ENCODE measurements at places on chromosomes 11 and 22.

DNA sequence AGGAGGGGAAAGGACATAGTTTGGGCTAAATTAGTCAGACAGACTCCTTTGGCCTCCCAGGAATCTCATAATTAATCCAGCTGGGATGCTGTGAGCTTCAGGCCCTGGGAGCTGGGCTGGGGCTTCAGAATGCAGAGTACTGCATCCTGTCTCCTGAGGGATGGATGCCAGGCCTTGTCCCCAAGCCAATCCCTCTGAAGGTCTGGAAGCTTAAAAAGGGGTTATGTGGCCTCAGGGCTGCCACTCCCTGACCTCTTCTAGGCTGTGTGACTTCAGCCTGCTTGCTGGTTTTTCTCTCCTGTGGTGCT is 6.9 kb upstream of the LRRC32 start:
- no peak for ATAC-seq

DNA sequence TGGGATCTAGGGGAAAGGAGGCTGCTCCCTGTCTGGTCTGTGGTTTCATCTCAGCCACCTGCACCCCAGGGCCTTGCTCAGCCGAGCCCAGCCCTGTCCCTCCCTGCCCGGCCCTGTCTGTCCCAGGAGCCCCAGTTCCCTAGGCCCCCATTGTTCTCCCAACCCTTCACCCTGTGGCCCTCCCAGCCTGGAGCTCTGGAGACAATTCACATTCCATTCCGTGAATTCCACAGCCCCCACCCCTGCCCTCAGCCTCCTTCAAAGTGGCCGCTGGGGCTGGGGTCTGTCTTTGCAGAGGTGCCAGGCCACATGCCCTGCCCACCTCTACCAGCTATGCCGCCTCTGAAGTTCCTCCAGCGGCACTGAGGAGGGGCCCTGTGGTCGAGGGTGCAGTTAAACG is 77.9 kb upstream of the WNT11 start:
- ATAC-seq, result no peak

GRCh38 chr22:42439021-42439567 is 6.9 kb upstream of the NFAM1 start:
- no peak for ATAC-seq

- ATAC-seq, result no peak
These were observed 112.6 kb downstream of the APOL5 start for GRCh38 chr22:35830305-35830704.

DNA sequence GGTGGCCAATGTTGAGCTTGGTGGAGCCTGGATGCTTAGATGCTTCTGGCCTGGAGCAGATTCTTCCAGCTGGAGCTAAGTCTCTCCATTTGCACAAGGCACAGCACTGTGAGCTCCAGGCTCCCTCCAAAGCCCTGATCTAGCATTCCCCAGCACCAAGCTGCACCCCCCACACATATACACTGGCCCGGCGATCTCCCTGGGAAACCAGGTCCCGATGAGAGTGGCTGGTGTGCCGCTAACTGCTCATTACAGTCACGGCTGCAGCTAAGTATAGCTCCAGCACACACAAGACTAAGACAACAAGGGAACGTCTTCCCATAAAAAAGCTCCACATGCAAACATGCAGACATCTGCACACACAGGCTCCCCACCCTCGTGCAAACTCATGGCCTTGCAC is 17.6 kb downstream of the KCNC1 start:
- ATAC-seq, result no peak

- ATAC-seq, result no peak
These were observed 80.1 kb downstream of the ADAMTS15 start for GRCh38 chr11:130528298-130529261.

DNA sequence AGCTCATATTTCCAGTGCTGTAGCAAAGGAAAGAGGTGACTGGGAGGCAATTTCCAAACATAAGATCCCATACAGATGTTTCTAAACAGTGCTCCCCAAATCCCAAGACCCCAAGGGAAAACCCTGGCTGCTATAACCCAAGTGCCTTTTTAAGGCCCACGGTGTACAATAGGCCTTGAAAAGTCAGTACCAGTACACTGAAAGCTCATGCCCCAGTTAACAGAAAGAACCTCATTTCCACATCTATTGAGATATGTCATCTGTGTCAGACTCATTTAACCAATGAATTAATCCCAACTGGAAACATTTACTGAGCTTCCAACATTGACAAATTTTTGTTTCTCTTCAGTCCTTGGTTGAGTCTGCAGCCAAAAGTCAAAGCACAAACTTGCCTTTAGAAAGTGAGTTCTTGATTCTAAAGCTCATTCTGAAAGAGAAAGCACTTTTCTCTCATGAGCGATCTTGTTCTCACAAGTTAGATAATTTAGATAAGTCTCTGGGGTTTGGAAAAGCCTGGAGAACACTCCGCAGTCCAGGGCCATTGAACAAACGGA is 239.8 kb upstream of the ARHGAP20 start:
- no peak for ATAC-seq

GRCh38 chr11:22927793-22928192 is 67.5 kb upstream of the CCDC179 start:
- no peak for ATAC-seq

GRCh38 chr11:899724-900123 is 10.9 kb downstream of the CHID1 start:
- no peak for ATAC-seq

GRCh38 chr11:2091112-2091746 is 48.0 kb downstream of the IGF2 start:
- ATAC-seq, result no peak

GRCh38 chr11:128372977-128373376 is 214.4 kb downstream of the ETS1 start:
- no peak for ATAC-seq

DNA sequence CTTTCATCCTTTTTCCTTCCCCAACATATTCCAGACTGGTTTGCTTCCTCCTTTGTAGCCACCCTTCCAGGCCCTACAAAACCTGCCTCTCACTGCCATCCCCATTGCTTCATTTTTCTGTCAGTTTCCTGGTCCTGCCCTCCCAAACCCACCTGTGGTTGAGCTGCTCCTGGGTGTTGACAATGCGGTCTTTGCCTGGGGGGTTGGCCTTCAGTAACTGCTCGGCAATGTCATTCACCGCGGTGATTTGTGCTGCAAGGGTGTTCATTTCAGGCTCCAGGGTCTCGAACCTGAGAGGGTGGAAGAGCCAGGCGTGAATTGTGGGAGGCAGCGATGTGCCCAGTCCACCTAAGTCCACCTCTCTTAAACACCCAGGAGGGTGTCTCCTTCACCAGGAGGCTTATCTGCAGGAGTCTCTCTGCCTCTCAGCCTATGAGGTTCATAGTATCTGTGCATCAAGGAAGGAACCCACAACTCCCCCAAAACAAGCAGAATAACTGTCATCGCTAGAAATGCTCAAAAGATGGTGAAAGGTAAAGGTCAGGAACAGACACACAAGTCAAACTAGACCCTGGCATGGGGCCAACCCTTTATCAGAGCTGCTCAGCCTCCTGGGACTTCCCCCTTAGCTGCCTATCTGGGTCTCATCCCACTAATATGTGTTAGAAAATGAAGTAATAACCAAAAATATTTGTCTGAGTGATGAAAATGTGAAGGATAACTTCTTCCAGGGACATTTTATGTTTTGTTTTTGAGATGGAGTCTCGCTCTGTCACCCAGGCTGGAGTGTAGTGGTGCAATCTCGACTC is 23.9 kb upstream of the RBM4B start:
- ATAC-seq, result no peak

- ATAC-seq, result no peak
These were observed 7.3 kb downstream of the HORMAD2 start for GRCh38 chr22:30087611-30088010.

DNA sequence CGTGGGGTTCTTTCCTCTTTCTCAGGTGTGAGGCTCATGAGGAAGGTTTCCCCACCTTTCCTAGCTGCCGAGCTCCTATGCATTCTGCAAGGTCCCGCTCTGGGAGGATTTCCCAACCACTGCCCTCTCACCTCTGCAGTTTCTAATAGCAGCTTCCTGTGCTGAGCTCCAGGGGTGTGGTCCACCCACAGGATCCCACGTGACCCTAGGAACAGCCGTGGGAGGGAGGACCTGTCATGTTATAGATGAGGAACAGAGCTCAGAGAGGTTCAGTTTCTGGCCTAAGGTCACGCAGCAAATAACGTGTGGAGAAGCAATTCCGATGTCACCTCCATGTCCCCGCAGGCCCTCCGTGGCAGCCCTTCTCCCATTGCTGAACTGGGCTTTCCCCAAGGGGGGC is 38.5 kb downstream of the FLRT1 start:
- ATAC-seq, result peak; percentile 38

DNA sequence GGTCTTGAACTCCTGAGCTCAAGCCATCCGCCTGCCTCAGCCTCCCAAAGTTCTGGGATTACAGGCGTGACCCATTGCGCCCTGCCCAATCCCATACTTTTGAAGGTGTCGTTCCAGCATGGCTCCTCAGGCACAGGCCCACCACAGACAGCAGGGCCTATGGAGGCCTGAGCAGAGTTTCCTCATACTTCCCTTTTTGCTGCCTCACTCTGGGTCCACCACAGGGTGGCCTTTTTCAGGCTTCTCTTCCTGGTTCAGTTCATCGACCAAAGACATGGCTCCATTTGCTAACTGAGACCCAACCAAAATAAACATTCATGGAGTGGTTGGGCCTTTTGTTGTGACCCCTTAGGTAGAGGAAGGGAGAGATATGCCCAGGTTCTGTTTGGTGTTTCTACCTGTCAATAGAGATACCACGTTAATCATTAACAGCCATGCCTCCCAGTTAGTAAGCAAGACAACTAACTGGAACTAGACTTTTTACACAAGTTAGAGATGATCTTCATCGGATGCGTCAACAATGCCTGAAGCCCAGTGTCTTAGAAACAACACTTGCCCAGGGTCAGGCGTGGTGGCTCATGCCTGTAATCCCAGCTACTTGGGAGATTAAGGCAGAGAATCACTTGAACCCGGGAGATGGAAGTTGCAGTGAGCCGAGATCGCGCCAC is 35.1 kb downstream of the TRIOBP start:
- ATAC-seq, result no peak

- ATAC-seq, result no peak
These were observed 4.5 kb downstream of the ZMAT5 start for GRCh38 chr22:29762263-29762662.

GRCh38 chr11:29879560-29879959 is 137.3 kb downstream of the KCNA4 start:
- ATAC-seq, result no peak

DNA sequence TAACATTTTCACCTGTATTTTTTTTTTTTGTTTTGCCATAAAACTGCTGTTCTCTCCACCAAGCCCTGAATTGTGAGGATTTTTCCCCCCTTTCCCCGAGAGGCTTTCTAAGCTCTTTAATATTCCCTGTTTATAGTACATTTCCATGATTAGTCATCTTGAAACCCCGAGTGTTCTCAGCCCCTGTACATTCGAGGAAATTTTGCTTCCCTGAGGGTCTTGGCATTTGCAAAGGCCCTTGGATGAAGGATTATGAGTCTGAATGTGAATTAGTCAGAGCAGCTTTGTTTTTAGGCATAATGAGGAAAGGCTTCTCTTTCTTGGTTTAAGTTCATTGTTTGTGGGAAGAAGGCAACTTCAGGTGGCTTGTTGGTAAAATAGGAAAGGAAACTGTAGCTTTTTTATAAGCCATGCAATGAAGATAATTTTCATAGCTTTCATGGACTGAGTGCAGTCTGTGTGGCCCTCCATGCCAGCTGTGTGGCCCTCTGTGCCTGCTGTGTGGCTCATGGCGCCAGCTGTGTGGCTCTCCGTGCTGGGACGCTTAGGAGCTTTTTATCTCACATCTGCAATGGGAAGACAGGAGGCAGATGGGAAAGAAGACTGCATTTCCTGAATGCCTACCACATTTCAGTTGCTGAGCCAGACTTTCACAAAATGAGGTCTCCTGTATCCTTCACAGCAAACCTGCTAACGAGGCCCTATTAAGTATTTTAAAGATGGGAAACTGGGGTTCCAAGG is 129.0 kb downstream of the TEAD1 start:
- ATAC-seq, result no peak

DNA sequence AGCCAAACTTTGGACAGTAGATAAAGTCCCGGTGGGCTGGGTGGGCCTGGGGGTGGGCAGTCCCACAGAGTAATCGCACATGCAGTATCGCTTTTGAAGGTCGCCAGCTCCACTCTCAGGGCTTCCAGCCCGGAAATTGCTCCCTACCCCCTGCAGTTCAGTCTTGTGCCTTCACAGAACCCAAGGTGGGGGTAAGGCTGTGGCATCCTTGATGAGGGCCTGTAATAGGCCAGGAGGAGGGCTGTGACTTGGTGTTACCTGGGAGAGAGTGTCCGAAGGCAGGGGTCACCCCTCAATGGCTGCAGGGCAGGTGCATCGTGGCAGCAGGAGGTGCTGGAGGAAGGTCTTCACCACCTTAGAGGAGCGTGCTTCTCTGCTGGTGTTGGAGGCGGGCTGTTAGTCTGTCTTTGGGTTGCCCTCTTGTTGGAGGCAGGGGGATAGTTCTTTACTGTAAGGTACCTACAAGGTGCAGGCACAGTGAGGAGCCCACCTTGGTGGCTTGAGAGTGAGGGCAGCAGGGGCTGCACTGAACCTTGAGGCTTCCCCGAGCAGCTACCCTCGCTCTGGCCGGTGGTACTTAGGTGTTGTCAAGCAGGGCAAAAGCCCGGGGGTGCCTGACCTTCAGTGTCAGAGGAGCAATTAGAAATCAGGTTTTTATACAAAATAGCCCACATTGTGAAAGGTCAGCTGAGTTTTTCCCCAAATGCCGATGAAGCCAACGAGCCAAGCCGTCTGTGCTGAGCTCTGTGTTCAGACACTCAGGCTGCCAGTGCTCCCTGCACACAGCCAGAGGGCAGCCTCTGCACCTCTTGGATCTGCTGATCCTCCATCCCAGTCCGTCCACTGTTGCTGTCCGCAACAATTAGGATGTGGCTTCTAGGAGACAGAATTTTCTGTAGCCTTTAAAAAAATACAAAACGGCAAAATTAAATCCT is 21.9 kb downstream of the SAMM50 start:
- no peak for ATAC-seq

GRCh38 chr22:32080904-32081303 is 37.8 kb downstream of the SLC5A1 start:
- no peak for ATAC-seq

- ATAC-seq, result peak; percentile 87
These were observed at the start of gene CAPN1 for GRCh38 chr11:65181569-65182257. TSS of gene CAPN1 (plus strand) at chr11:65181928. CDS start at chr11:65182702, 774 bp downstream.

DNA sequence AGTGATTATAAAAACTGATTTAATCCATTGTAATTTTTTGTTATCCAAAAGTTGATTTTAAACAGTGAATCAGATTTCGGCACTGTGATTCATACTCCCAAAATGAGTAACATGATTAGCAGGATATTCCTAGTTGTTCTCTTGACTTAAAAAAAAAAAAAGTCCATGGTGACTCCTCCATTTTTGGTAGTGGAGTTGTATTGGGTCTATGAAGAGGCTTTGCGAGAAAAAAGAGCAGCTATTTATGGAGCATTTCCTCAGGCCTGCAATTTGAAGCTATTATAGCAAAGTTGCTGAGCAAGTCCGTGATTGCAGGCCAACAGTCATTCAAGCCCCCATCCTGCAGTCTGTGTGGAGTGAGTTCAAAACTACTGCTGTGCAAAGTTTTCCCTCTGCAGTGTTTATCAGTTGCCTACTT is 28.8 kb downstream of the YAP1 start:
- ATAC-seq, result no peak

Data from activated CD4-positive, CD25-positive, alpha-beta regulatory T cell treated with anti-CD3 and anti-CD28 coated beads, Interleukin-2, amount 50 U/mL, for 24 hours (primary cell).